ENCODE measurements at places on chromosomes 6 and 20.

DNA sequence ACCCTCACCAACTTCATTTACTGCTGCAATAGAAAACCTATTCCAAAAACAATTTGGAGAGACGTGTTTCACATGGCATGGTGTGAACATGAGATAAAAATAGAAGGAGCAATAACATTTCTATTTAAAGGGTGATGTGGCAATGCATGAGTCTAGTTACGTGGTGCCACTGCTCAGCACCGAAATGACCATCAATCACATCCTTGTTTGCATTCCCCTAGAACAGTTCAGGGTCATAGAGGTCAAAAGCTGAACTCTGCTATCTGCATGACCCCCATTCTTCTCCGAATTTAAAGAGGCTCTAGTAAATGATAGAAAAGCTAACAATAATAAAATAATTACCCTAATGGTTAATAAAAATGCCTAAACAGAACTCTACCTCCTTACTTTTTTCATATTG lies 29.5 kb downstream of the ROS1 start:
- H3K36me3 ChIP-seq = no peaks in the 10 kb centered on the region
- peaks cover 2% of the 10 kb centered on the region for H3K27me3 ChIP-seq
- no peak for DNase-seq
- H3K4me3 ChIP-seq = no peak overlapping the region
- no peaks in the 10 kb centered on the region for H3K4me1 ChIP-seq

DNA sequence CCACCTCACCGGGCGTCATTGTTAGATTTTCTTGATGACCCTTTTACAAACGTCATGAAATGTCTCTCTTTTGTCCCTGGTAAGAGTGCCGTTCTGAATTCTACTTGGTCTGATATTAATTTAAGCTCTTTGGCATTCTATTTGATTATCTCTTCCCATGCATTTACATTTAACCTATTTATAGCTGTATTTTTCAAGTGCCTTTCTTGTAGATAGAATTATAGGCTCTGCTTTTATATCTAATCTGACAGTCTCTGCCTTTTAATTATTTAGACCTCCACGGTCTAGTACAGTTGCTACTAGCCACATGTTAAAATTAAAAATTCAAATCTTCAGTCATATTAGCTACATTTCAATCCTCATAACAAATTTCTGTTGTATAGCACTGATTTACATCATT lies 12.6 kb downstream of the RAB22A start:
- peaks cover 31% of the 10 kb centered on the region for H3K36me3 ChIP-seq
- no peaks in the 10 kb centered on the region for H3K4me1 ChIP-seq
- DNase-seq = no peak
- no peaks in the 10 kb centered on the region for H3K27me3 ChIP-seq
- H3K27ac ChIP-seq = no peak overlapping the region
- no peak overlapping the region for H3K4me3 ChIP-seq

DNA sequence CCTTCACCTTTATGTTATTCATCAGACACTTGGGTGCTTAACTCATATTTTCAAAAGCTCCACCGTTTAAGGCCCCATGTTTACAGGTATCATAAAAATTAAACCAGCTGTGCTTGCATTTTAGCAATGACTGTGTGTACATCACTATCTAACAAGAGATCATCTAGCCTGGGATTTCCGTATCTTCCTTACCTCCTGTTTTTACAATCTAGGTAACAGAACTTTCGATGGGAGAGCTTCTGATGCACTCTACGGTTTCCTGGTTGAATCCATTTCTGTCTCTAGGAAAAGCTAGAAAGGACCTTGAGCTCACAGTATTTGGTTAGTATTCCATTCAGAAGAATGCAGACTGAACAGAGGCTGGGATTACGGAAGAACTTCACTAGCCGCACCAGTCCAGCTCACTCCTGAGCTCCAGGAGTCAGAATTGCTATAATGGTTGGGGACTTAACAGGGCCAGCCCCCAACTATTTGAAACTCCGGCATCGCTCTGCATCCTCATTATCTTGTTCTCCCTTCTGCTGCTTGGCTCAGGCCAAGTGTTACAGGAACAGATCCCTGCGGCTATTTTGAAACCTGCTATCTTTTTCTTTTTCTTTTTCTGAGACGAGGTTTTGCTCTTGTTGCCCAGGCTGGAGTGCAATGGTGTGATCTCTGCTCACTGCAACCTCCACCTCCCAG lies 13.0 kb upstream of the CLDN20 start:
- peaks cover 22% of the 10 kb centered on the region for H3K36me3 ChIP-seq
- H3K27ac ChIP-seq = no peak overlapping the region

GRCh38 chr20:37990571-37991151 lies 42.6 kb downstream of the TTI1 start:
- no peak for DNase-seq
- peak overlapping the region; percentile 80 for H3K27ac ChIP-seq
- H3K27me3 ChIP-seq = no peaks in the 10 kb centered on the region
- H3K4me1 ChIP-seq = peaks cover 61% of the 10 kb centered on the region

- H3K27ac ChIP-seq = no peak overlapping the region
- no peaks in the 10 kb centered on the region for H3K36me3 ChIP-seq
- H3K27me3 ChIP-seq = no peaks in the 10 kb centered on the region
- no peak for DNase-seq
- H3K4me3 ChIP-seq = no peak overlapping the region
Measured at GRCh38 chr6:113676968-113677367, 180.2 kb upstream of the MARCKS start.

Data from type B pancreatic cell (in vitro differentiated cells).